ENCODE measurements at places on chromosomes 2 and 18.

DNA sequence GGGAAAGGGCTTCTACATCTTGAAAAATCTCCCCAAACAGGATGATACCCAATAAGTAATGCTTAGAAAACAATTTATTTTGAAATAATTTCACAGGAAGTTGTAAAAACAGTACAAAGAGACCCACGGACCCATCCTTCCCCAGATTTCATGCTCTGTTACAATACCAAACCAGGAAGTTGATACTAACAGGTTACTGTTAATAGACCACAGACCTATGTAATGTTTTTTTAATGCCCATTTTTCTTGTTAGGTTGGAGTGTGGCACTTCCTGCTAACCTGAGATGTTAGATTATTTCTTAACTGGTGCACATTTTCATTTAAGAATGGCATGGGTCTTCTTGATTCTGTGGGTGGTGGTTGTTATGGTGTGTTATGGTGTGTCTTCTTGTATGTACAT is 21.4 kb upstream of the MGAT5 start:
- DNase-seq, result no peak

GRCh38 chr2:38168710-38169480 is 92.9 kb upstream of the CYP1B1 start:
- no peak for DNase-seq

DNA sequence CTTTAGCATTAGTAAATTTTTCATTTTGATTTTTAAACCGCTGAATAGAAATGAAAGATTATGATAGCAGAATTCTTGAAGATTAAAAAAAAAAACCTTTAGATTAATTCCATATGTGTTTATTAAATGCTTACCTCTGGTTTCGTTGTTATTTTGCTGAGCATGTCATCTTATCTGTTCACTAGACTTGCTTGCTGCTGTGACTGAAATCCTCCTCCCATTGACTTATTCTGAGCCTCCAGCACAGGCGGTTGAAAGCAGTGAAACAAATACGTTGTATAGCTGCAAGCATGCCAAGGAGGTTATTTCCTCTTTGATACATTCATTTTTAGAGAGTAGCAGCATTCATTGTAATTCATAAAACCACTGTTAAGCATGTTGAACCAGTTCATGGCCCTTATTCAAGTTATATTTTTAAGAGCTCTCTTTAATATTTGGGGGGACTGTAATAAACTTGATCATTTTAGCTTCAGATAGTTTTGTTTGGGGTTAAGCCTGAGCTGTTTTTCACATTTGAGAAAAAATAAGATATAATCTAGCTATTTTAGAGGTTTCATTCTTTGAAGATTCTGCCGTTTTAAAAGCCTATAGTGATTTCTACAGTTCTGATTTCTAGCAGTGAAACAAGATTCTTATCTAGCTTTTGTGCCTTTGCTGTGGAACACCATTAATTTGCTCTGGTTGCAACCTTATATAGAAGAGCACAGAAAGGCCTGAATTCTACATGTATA is at the start of gene HTR2B:
HTR2B (minus strand) TSS at position 205 of the 731 bp plus-strand sequence. CDS start 1,278 bp downstream, outside the sequence.
- DNase-seq, result no peak

DNA sequence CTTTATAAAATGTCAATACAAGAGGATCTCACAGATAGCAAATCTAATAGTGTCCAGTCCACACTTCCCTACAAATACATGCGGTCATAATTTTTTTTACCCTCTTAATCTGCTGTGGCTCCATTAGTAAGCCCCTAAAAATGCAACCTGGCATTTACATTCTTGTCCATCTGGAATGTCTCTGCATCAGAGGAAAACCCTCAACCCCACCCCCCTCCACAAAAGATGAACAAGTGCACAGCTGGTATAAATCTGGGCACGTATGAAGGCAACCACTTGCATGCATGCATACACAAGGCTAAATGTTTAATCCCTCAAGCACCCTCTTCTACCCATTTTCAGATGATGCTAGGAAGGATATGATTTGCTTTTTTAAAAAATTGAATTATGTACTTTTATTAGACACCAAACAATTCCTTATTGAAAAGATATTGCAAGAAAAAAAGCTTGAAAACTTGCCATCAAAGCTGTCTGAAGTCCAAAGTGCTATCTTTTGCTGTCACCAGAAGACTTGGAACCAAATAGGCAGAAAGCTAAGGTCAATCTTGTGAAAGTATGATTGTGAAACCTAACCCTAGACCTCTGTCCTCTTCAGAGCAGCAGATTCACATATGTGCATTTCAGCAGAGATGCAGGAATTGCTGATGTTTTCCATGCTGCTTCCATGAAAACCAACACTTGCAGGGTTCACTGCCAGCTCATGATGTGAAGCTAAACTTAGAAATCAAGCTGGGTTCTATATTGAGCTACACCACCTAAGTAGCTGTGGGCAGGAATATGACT is 39.0 kb downstream of the IRS1 start:
- no peak for DNase-seq

GRCh38 chr2:70958759-70959158 is 19.7 kb upstream of the ANKRD53 start:
- DNase-seq, result no peak

GRCh38 chr2:98830571-98831145 is 99.7 kb upstream of the MGAT4A start:
- no peak for DNase-seq

DNA sequence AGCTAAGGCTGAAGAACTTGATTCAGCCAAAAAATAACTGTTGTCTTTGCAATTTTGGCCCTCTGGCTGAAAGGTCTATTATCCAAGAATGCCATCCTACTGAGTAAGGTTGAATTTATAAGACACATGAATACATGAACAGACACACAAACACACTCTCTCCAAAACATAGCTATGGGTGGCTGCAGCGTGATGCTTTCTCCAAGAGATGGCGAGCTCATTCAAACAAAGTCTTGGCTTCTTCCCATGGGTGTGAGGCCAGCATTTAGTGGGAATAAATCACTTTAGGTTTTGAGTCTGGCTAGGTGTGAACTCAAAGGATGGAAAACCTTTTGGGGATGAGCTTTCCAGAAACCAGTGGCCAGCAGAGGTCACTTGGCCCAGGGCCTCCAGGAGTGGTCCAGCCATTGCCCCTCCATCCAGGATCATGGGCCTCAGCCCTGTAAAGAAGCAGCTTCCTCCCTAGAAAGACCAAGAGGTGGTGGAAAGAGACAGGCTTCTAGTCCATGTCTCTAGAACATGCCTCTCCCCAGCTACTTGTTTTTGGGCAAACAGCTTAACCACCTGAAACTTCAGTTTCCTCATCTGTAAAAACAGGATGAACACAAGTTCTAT is 11.0 kb upstream of the OSR1 start:
- no peak for DNase-seq

DNA sequence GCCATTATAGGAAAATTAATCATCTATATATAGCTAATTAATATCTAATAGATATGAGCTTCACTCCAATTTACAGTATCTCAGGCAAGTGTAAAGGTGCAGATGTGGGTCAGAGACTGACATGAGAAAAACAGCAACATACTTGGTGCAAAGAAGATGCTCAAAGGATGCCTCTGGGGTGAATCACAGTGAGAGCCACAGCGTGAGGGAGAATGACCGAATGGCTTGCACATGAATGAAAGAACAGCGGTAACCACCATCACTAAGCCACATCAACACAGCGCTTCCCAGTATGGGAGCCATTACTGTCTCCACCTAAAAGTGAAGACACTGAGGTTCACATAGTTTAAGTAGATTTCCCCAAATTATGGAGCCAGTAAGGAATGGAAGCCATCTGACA is 423.4 kb upstream of the ID2 start:
- DNase-seq, result no peak

GRCh38 chr2:106882673-106883072 is 3.3 kb downstream of the ST6GAL2 start:
- DNase-seq, result no peak

Data from stimulated activated CD4-positive, alpha-beta T cell treated with anti-CD3 and anti-CD28 coated beads, TNF-alpha, amount 100 ng/mL, for 4 hours (primary cell).